Activated T-cell treated with anti-CD3 and anti-CD28 coated beads, Interleukin-2, amount 50 U/mL, for 4 hours (primary cell): ENCODE measurements at places on chromosomes 3 and 15.

DNA sequence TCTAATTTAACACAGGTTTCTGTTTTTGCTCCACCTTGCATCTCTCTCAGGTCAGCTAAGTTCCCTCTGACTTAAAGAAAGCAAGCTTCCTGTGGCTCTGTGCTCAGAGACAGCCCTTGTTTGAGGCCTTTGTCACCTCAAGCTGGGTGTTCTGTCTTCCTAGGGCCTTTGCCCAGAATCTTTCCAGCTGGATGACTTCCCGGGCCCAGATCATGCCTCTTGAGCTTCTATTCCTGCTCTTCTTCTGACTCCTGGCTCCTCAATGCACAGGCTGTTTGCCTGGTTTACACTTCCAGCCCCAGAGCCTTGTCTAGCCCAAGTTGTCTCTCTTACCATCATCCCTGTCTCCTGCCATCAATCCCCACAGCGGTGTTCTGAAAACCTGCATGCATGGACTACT, 300.6 kb downstream of the VPS13C start:
- no peak for DNase-seq

GRCh38 chr15:58178668-58179067, 40.5 kb downstream of the AQP9 start:
- DNase-seq = no peak

DNA sequence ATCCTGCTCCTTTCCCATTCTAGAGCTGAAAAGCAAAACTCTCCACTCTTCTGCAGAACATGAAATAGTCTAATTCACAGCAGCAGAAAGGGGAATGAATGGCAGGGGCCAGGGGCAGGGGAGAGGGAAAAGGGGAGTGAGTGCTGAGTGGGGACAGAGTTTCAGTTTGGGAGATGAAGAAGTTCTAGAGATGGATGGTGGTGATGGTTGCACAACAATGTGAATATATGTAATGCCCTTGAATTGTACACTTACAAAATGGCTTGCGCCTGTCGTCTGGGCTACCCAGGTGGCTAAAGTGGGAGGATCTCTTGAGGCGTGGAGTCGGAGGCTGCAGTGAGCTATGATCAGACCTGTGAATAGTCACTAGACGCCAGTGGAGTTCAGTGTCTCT, 78.5 kb upstream of the MEF2A start:
- no peak for DNase-seq

DNA sequence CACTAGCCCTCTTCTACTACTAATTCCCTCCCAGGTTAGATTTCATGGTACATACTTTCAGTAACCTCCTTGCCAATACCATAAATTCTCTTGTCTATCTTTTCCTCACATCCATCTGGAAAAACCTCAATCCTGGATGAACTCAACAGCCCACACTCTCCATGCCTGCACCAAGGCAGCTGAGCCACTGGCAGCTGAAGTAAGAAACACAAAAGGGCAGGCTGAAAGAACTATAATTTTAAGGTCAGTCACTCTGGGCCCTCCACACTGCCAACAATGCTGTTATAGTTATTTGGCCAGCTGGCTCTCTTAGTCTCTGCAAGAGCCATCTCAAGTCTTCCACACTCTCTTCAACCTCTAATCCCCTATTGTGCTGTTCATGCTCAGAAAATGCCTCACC, 15.1 kb upstream of the TIPARP start:
- DNase-seq = no peak

DNA sequence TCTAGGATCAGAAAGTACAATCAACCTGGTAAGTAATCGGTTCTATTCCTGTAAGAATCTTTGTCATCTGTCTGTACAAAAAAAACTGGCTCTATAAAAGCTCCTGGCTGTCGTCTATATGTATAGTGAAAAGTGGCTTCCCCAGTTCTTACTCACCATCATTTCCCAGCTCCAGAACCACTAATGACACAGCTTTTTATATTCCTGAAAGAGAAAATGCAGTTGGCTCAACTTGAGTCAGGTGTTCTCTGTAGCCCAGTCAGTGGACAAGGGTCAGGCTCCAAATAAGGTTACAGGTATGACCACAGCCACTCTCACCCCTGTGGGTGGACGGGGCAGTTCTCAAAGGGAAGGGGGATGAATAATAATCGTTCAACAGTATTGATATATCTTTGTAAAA, 85.1 kb downstream of the AP4E1 start:
- no peak for DNase-seq

DNA sequence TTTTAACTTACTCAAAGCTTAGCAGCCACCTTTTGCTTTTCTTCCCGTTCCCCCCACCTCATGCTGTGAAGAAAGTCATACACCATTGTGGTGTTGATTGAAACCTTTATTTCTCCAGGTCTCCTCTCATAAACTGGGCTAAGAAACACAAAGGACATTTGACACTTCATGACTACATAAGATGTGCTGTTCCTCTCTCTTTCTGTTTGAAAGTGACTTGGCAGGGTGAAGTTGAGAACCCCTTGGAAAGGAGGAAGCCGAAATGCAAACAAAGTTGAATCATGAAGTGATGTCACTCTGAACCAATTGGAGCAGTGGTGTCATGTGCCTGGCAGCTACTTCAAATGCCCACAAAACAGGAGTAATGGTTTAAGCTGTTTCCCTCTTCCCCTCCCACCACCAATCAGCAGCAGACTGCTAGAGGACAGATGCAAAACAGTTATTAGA, 174.7 kb downstream of the IGF1R start:
- DNase-seq = no peak

GRCh38 chr15:69035205-69035917, 20.9 kb downstream of the NOX5 start:
- no peak for DNase-seq

DNA sequence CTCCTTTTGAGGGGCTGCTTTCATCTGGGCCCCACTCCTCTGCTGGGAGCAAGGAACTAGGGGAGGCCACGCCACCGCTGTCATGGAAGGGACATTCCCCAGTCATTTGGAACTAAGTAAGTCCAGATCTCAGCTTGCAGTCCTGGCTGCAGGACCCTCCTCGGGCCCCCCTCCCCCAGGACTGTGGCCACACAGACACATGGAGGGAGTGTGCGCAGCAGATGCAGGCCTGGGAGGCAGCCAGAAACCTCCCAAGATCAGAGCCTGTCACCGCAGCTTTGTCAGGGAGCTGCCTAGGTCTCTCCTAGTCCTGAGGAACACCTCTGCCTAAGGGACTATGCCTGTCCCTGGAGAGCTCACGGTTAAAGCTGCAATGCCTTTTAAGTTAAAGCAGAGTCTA, 7.3 kb upstream of the SEMA3F start:
- DNase-seq = no peak

GRCh38 chr3:184506561-184506991, 55.0 kb upstream of the EPHB3 start:
- DNase-seq = no peak

- DNase-seq = no peak
These were observed 70.7 kb downstream of the SOX2 start for GRCh38 chr3:181782306-181782954.

GRCh38 chr3:113662824-113663223, 33.6 kb downstream of the USF3 start:
- DNase-seq = no peak

DNA sequence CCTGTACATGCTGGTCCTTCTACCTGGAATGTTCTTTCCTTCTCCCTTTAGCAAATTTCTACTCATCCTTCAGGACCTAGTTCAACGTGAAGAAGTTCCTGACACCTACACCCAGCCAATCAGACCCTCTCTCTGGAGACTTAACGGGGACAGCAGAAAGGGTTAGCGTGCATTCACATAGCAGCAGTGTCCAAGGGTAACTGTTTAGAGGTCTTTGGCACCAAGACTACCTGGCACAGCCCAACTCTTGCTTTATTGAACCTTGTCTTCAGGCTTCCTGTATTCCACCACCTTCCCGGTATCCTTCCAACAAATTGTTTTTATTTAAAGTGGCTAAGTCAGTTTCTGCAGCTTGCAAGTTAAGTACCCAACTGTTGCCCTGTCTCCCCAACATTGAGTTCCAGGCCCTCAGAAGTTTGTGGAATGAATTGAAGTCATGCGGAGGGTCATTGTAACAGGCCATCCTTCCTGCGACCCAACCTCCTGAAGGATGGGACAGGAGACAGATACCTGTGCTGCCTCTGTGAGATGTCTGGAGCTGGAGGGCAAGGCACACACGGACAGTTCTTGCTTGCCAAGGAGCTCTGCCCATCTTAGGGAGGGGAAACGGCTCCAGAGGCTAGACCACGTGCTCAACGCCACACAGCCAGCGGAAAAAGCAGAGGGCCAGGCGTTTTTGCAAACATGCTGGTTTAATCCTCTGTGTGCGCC, 14.4 kb upstream of the WNT7A start:
- no peak for DNase-seq
